ENCODE measurements at places on chromosomes 5 and 9.

- no peak for DNase-seq
Measured at GRCh38 chr9:113656771-113657670, 193.5 kb downstream of the RGS3 start.

- DNase-seq = peak; percentile 46
Measured at GRCh38 chr9:86413971-86414880, 60.0 kb upstream of the TUT7 start.

- DNase-seq = no peak
Measured at GRCh38 chr9:1354086-1354485, 303.9 kb downstream of the DMRT2 start.

DNA sequence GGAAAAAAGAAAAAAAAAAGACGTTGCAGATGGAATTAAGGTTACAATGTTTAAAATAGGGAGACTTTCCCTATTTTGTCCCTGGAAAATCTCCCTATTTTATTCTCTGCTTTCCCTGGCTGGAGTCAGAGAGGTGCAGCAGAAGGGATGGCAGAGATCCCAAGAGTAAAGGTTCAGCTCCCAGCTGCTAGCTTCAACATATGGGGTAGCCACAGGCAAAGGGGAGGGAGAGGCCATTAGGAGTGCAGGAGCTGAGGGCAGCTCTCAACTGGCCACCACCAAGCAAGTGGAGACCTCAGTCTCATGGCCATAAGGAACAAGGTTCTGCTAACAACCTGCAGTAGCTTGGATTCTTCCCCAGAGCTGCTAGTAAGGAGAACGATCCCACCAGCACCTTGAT, 367.0 kb upstream of the DAP start:
- DNase-seq = no peak

DNA sequence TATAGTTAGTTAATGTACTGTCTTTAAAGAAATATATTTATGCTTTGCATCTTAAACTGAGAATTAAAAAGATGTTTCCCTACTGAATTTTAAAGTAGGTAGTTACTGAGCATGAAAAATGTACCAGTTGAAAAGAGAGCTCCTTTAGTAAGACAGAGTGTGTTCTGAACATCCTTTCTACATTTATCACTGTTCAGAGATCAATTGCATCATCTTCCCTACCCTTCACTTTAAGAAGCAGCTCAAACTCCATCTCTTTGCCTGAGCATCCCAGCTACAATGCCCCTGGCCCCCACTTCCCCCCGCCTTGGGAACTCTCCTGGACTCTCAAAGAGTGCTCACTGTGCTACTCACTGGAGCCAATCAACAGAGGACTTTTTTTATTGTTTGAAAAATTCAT, 164.7 kb downstream of the GNAQ start:
- no peak for DNase-seq

DNA sequence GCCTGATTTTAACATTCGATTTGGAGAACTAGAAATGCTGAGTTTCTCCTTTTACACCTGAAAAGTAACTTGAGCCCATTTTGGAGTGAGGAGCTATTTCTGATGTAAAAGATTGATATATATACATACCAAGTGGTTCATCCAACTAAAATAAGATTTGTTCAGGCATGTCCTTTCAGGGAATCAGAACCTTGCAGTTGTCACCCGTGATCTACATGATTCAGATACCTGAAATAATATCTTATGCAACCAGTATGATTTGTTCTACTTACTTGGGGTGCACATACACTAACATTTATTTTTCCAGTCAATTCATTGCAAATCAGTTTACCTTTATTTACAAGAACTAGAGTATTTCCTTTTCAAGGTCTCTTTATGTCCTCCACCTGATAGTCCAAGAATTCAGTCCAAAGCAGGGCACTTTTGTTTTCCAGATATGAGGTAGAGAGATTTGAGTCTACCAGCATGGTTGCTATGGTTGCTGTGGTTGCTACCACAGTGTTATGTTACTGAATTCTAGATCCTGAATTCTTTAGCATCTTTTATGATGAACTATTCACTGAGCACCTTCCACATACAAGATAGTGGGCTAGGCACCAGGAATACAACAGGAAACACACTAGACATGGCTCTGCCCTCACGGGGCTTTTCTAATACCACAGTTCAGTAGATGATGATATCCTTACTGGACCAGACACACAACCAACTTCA, 49.3 kb downstream of the CCL28 start:
- DNase-seq = no peak

DNA sequence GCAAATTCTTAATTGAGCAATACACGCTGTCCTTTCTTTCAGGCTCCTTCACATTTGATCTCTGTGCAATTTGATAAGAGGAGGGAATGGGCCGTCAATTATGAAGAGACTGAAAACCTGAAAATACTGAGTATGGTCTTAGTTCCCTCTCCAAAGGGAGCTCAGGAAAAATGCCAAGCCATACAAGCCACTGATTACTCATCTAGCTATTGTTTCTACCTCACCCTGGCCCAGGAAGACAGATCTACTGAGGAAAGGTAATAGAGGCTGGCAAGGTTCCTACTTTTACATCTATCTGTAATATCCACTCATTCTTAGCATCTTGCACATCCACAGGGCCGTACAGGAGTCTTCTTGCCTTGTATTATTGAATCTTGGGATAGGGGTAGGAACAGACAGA, 23.7 kb upstream of the TNC start:
- DNase-seq = no peak

GRCh38 chr5:19676895-19677294, 311.1 kb downstream of the CDH18 start:
- DNase-seq = no peak

- DNase-seq = no peak
Measured at GRCh38 chr5:169563369-169563768, 20.2 kb upstream of the SPDL1 start.
